ENCODE measurements at places on chromosomes 1 and 21. TPM values are rescaled to one million over a fixed set of nuclear protein-coding genes. Genes with fewer than 3 reads are reported as not detected.

DNA sequence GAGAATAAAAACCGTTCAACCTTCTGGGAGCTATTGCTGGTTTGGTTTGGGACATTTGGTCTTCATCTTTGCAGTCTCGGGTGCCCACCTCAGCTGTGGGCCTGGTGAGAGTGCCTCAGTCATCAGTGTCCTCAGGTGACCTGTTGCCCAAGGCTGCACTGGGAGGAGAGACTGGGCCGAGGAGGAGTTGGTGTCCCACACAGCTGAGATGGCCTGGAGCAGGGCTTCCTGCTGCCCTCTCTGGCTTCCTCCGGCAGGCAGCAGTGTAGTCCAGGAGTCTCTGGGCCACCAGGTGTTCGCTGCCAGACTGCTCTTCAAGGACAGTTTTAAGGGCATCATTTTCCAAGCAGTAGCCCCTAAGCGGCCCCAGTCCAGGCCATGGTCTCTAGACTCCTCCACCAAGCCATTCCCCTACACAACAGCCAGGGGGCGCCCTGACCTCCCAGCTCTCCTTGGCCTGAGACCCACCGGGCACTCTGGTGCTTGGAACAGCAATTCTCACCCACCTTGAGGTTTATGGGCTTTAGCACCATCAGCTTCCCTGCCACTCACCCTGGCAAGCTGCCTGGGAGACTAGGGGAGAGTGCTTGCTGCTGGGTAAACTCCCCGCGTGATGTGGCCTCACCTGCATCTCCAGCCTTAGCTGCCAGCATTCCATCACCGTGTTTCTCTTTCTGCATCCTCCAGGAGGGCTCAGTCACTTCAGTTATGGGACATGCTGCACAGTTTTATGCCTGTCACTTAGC, 9.1 kb upstream of the SYTL1 start:
- DNase-seq, result peak; percentile 65

CD1E gene
- total RNA-seq, result not detected

DNA sequence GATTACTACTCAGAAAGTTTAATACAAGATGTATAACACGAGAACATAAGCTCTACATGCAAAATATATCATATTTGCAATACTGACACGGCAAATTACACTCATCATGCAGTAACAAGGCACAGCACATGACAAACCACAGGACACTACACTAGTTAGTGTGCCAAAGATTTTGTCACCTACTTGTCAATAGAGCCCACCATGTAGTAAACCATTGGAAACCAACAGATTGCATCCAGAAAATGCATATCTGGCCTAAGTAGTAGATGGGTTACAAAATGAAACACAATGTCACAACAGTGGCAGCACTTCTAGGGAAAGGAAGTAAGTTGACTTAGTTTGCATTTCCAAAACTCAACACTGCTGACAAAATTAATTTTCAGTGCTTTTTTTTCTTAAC, 288.9 kb downstream of the KCNT2 start:
- no peak for DNase-seq

DNA sequence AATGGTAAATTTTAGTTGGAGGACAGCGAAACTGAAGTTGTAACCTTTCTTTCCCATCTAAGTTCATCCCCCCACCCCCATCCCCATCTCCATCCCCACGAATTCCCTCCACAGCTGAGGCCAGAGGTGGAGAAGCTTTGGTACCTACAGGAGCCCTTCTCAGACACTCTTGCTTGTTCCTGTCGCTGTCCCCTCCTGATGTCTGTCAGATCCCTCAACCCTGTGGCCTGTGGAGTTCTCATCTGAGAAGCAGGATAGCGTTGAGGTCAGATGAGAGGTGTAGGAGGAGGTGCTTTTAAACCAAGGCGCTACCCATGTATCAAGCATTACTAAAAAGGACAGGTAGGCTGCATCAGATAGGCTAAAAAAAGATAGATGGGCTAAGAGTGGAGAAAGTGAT, 769 bp downstream of the NTPCR start:
- DNase-seq, result no peak

FCRL6 gene
- total RNA-seq, result 138 TPM

KCNE2 gene
- not detected for total RNA-seq

RGS7 gene
- not detected for total RNA-seq

CR1L gene
- total RNA-seq, result 0.98 TPM

- DNase-seq, result no peak
Observed at GRCh38 chr1:25684216-25684965, 67.8 kb downstream of the MAN1C1 start.

DNA sequence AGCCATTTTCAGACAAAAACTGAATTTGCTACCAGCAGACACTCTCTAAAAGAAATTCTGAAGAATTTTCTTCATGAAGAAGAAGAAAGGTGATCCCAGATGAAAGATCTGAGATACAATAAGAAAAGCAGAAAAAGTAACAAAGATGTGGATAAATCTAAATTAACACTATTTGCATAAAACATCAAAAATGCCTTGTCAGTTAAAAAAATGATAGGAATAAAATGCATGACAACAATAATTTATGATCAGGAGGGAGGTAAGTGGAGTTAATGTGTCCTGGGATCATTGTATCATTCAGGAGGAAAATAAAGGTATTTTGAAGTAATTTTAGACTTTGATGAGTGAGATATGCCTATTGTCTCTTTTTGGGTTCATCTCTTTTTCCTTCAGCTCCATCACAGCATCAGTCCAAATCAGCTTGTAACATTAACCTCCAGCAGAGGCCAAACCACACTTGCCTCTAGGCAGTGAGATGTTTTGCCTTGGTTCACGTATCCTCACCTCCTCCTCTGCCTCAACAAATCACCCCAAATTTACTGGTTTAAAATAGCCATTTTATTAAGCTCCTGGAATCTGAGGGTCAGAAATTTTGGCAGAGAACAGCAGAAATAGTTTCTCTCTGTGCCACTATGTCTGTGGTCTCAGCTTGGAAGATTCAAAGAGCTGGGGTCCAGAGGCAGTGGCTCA, 76.9 kb upstream of the HIVEP3 start:
- no peak for DNase-seq

GRCh38 chr1:231036416-231036815, 3.6 kb downstream of the FAM89A start:
- DNase-seq, result peak; percentile 11

GRCh38 chr1:183537405-183537804, 52.9 kb downstream of the NCF2 start:
- DNase-seq, result no peak

PRAMEF10 gene
- total RNA-seq, result not detected

DNA sequence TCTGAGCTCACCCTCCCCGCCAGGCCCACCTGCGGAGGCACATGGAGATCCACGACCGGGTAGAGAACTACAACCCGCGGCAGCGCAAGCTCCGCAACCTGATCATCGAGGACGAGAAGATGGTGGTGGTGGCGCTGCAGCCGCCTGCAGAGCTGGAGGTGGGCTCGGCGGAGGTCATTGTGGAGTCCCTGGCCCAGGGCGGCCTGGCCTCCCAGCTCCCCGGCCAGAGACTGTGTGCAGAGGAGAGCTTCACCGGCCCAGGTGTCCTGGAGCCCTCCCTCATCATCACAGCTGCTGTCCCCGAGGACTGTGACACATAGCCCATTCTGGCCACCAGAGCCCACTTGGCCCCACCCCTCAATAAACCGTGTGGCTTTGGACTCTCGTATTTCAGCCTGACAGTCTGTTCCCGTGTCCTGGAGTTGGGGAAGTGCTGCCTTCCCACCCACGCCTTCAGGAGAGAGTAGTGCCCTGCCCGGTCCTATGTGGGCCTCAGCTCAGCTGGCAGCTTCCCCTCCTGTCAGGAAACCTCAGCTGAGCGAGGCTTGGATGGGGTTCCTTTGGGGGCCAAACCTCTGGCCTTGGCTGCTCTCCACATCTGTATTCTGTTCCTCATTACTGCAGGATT, 9.2 kb downstream of the ZBTB48 start:
- no peak for DNase-seq

- peak; percentile 81 for DNase-seq
Observed at GRCh38 chr1:229625915-229626831, at the start of the genes TAF5L and URB2. Gene TAF5L (minus strand): TSS chr1:229626122. CDS start chr1:229614482, 11,640 bp downstream. Gene URB2 (plus strand): TSS chr1:229626247. CDS start chr1:229627634, 1,387 bp downstream.

DNA sequence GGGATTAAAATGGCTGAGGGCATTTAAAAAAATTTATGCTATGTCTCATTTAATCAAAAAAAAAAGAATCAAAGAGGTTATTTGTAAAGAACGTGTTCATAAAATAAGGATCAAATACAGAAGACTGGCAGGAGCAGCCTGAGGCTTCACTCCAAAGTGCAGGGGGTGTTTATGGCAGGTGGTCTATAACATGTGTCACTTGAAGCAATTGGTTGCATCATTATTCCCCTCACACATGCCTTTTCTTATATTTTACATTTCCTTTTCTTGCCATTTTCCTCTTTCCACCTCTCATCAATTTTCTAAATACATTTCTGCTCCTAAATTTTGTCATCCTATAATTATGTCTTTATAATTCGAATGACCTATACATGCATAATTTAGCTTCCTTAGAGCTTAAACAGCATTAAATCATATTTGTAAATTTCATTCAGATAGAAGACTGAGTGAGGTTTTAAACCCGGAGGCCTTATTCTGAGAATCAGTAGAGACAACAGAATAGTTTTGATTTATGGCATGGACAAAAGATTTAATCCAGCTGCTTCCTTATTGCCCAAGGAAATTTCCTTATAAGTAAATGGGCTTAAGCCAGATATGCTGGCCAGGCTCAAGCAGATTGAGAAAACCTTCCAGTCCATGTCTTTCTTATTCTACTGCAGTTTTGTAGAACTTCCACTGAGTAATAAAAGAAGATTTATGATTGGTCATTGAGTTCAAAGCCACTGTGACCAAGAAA, 322.8 kb downstream of the TGFB2 start:
- DNase-seq, result no peak

- DNase-seq, result no peak
Observed at GRCh38 chr1:210683403-210684047, 354.8 kb downstream of the HHAT start.

- no peak for DNase-seq
Observed at GRCh38 chr1:182962554-182963115, 9.7 kb upstream of the SHCBP1L start.

DNA sequence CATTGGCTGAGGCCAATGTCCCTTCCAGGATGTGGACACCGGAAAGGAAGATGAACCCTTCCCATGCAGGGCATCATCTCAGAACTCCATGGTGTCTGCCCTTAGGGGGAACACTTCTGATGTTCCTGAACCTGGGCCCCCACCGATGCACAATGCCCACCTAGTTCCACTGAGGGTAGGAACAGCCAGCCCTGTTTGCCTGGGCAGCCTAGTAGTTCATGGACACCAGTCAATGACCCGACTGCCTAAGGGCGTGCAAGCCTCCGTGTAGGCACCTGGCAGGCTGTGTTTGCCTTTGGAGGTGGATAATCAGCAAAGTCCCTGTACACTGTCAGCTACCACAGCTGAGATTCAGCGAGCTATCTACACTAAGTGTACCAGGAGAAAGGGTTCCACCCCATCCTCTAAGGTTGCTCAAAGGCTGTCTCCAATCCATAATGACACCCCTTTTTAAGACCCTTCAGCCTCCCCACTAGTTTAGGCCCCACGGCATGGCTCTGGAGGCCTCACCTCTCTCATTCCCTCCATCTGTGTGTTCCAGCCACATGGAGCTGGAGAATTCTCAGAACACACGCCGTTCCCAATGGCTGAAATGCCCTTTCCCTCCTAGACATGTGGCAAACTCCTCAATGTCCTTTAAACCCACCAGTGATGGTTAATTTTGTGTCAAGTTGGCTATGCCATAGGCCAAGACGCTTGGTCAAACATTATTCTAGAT, 124.8 kb upstream of the EDN2 start:
- no peak for DNase-seq

- DNase-seq, result no peak
Observed at GRCh38 chr21:29403301-29403700, 104.6 kb downstream of the BACH1 start.

- DNase-seq, result no peak
Observed at GRCh38 chr1:242242983-242243382, 244.1 kb upstream of the MAP1LC3C start.

- no peak for DNase-seq
Observed at GRCh38 chr1:171983584-171983983, 142.3 kb downstream of the DNM3 start.

AVPR1B gene
- not detected for total RNA-seq

DNA sequence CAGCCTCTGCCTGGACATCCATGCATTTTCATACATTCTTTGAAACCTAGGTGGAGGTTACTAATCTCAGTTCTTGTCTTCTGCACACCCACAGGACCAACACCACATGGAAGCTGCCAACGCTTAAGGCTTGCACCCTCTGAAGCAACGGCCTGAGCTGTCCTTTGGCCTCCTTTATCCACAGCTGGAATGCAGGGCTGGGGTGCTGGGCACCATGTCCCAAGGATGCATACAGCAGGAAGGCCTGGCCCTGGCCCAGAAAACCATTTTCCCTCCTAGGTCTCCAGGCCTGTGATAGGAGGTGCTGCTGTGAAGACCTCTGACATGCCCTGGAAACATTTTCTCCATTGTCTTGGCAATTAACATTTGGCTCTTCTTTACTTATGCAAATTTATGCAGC, 1168.6 kb downstream of the KCNT2 start:
- no peak for DNase-seq

TMEM69 gene
- total RNA-seq, result 9.3 TPM

GRCh38 chr1:24961334-24961733, 31.3 kb upstream of the RUNX3 start:
- no peak for DNase-seq

SNX7 gene
- 0.93 TPM for total RNA-seq

DNA sequence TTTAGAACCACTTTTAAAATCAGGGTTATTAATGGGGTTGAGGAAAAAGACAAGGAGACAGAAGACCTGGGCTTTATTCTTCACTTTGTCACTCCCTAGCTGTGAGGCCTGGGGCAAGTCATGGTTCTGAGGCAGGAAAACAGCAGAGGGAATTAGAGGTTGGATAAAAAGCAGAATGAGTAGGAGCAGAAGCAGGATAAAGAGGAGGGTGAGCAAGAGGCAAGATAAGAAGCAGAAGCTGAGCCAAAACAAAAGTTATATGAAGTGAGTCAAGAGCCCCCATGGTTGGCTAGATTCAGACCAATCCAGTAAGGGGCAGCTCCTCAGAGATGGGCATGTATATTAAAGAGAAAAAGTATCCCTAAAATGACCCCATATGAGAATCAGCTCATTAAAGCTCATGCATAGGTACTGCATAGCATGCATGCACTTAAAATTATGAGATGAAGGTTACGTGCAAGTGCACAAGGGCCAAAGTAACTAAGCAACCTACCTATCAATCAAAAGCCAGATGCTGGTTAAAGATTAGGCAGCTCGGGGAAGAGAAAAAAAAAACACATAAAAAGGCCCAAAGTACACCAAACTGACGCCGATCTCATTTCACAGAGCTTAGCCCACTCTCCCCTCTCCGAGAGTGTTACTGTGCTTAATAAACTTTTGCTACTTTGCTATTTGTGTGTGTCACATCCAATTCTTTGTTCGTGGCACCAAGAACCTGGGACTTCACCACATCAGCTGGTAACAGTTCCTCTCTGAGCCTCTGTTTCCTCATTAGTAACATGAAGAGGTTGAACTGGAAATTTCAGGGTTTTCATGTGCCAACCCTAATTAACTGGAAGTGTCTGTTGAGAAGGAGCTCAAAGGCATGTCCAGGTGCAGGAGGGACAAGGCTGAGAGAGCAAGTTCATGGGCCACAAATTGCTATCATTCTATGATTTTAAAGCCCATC, 2.2 kb downstream of the AVPR1B start:
- no peak for DNase-seq

PBXIP1 gene
- 197 TPM for total RNA-seq

CNR2 gene
- 12.0 TPM for total RNA-seq

Data from natural killer cell (primary cell).